ENCODE measurements at places on chromosomes 16 and 17.

- DNase-seq = no peak
These were observed 5.0 kb downstream of the SLC26A11 start for GRCh38 chr17:80225230-80225629.

GRCh38 chr16:85163278-85164112, 51.2 kb upstream of the CIBAR2 start:
- DNase-seq = no peak

DNA sequence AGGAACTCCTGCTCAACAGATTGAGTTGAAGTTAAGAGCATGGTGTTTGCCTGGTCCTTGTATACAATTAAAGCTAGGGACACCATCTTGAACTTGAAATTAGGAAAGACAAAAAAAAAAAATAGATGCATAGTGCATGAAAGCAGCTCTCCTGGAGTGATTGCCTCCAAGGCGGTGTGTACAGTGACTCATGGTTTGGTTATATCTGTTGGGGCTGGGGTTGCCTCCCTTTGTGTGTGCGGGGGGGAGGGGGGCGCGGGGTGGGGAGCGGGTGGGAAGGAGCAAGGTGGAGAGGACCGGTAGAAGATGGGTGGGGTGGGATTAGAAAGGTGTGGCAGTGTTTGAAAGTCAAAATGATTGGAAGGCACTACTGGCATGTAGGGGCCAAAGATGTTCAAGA, 3.4 kb downstream of the TMED6 start:
- DNase-seq = no peak

- no peak for DNase-seq
These were observed 383.1 kb downstream of the KCNJ2 start for GRCh38 chr17:70552230-70552981.

DNA sequence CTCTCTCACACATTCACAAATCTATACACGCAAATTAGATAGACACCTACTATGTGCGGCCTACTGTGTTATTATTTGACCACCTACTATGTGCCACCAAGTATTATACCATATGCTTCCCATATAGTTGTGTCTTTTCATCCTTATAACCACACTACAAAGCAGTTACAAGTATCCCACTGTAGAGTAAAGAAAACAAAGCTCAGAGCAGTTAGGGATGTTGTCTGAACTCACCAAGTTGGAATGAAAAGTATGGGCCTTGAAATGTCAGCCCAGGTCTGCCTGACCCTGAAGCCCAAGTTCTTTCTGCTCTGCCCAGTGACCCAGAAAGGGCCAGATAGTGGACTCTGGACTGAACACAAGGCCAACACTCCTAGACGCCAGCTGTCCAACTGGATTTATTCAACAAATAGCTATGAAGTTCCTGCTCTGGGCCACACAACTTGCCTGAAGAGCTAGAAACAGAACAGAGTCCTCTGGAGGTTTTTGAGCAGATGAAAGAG, 8.5 kb downstream of the KRT37 start:
- DNase-seq = no peak

- no peak for DNase-seq
These were observed 56.4 kb downstream of the TBC1D16 start for GRCh38 chr17:79979221-79979741.

- DNase-seq = no peak
These were observed 1.8 kb downstream of the RUNDC3A start for GRCh38 chr17:44310188-44310587.

All from stimulated activated CD8-positive, alpha-beta memory T cell treated with anti-CD3 and anti-CD28 coated beads, Interleukin-15, amount 100 ng/mL, for 1 hour (primary cell).